ENCODE measurements at places on chromosomes 16 and 17.

DNA sequence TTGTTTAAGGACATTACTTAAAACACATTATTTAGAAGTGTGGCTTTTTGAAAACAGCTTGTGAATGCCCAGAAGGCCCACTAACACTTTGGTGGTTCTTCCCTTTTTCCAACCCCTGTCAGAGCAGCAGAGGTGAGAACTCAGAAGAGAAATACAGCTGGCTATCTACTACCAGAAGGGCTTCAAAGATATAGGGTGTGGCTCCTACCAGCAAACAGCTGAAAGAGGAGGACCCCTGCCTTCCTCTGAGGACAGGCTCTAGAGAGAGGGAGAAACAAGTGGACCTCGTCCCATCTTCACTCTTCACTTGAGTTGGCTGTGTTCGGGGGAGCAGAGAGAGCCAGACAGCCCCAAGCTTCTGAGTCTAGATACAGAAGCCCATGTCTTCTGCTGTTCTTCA, 6.9 kb upstream of the RAPGEFL1 start:
- DNase-seq, result no peak

- no peak for DNase-seq
Measured at GRCh38 chr17:36614933-36615332, 13.6 kb downstream of the MRM1 start.

- DNase-seq, result no peak
Measured at GRCh38 chr16:88472637-88473205, 19.6 kb downstream of the ZFPM1 start.

DNA sequence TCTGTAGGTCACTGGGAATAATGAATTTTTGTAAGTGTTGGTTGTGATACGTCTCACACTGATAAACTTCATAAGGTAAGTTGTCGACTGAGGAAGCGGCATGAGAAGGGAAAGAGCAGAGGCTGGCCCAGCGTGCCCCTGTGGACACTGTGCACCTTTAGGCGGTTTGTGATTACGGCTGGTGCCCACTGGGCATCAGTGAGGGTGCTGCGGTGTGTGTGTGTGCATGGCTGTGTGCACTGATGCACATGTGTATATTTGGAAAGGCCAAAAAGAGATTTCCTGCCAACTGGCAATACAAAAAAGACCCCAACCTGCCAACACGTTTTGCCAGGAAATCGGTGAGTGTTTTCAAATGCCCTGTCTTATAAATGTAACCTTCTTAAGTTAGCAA, 11.9 kb downstream of the IRF8 start:
- DNase-seq, result no peak

GRCh38 chr16:75304521-75305363, 53.3 kb upstream of the BCAR1 start:
- peak; percentile 86 for DNase-seq

DNA sequence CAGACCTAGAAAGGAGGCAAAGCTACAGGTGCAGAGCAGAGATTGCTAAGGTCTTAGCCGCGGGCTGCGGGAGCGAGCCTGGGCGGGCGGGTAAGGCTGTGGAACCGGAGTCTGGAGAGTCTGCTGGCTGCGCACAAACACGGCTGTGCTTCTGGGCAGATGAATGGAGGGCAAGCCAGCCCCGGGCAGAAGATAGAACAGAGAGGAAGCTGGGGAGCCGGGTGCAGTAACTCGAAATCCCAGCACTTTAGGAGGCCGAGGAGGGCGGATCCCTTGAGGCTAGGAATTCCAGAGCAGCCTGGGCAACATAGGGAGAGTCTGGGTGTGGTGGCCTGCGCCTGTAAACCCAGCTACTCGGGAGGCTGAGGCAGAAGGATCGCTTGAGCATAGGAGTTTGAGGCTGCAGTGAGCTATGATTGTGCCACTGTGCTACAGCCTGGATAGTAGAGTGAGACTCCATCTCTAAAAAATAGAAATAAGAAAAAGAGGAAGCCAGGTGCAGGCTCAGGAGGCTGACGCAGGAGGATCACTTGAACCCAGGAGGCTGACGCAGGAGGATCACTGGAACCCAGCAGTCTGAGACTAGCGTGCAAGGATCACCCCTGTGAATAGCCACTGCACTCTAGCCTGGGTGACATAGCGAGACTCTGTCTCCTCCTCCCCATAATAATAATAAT, 56.3 kb downstream of the PITPNC1 start:
- no peak for DNase-seq

DNA sequence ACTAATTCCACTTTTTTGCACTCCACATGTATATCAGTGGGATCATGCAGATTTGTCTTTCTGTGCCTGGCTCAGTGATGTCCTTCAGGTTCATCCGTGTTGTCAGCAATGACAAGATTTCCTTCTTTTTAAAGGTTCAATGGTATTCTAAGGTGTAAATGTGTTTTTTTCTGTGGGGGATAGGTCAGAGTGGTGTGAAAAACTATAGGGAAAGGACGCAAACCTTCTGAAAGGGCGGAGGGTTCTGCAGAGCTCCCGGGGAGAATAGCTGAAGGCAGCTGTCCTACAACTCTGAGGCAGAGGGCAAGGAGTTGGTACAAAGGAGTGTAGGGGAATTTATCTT, 21.9 kb upstream of the CSNK1D start:
- no peak for DNase-seq

GRCh38 chr17:43368740-43369506, 29.9 kb upstream of the ARL4D start:
- peak; percentile 66 for DNase-seq

GRCh38 chr16:84569382-84569987, 48.4 kb downstream of the COTL1 start:
- no peak for DNase-seq

All from AG08395 (cell line).